ENCODE measurements at places on chromosomes 5 and 9.

DNA sequence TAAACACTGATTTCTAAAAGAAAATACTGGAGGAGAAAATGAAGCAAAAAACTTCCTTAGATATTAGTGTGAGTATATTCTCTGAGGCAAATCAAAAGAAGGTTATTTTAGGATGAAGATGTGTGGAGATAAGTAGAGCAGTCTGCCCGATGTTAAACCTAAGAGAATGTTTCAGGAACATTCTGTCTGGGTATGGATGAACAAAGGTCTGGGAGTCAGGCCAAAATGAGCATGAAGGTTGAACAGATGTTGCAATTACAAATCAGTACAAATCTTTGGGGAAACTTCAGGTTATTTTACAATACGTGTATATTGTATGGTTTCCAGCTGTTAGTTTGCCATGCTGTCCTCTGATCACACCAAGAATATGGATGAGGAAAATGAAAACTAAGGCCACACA is 14.4 kb upstream of the CEP78 start:
- DNase-seq: no peak

GRCh38 chr5:93250424-93250823 is 330.6 kb downstream of the NR2F1-AS1 start:
- no peak for DNase-seq

DNA sequence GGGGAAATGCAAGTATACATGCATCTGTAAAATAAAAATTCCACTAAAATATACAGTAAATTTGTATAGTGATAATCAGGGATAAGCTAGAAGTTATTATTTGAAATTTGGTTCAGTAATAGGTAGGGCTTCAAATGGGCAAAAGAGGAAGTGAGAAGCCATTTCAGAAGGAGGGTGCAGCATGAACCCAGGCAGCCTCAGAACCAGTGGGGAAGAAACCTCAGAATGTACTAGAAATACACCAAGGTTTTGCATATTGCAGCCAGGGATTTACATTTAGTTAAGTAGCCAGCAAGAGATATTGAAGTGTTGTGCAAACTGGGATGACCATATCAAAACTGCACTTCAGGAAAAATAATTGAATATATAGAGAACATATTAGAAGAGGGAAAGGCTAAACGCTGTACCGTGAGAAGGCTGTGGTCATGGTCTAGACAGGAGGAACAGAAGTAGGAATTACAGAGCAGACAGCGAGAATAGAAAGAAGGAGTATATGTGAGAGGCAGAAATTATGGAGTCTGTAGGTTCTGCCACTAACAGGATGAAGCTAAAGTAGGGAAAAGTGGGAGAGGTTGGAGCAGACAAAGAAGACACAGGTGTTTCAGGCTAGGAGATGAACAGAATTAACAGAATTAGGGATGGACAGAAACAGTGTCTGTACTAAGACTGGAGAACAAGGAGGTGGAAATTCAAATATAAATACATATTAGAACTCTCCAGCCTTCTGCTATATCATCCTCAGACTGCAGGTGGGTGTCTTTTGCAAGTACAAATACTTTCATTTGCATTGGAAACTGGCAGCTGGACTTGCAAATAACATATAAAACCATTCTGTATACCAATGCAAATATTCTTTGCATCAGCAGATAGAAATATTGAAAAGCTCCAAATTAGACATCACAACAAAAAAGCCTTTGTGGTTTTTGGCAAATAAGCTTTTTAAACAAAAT is 335.6 kb downstream of the ZNF608 start:
- DNase-seq: no peak

- DNase-seq: no peak
Observed at GRCh38 chr9:37951671-37952449, 47.9 kb upstream of the SLC25A51 start.

GRCh38 chr9:5629312-5630080 is 589 bp downstream of the RIC1 start:
- peak; percentile 84 for DNase-seq

DNA sequence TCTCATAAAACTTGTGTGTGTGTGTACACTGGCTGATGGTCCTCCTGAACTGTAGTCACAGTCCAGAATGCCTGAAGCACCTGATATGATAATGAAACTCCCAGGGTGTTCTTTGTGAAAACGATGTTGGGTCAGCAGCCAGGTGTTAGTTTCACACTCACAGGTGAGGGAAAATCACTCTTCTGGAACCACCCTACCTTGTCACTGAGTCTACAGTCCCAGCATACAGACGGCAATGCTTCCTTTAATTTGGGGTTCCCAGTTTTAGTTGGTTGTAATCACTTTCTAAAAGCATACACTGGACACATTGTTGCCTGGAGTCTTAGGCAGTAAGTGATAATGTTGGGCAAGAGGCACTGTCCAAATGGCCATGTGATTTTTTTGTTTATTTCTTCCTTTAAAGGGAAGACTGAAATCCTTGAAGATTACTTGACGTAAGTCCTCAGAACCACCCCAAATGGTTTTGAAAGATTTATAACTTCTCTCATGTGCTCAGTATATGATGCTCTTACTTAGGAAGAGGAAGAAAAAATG is 18.2 kb upstream of the MGAT1 start:
- DNase-seq: no peak

DNA sequence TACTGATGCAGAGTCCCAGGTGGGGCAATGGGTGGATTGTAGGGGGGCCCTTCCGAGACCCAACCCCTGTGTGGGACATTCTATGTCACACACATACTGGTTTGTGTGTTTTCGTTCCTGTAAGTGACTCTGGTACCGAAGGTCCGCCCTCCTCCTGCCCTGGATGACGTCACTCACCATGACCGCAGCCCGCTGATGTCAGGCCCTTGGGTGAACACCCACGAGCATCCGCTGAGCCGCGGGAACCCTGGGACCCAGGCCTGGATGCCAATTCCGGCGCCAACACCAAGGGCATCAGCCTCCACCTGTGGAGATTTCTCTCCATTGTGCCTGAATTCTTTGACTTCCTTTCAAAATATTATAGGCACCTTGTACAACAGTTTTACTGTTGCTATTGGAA is 184.3 kb downstream of the MTRR start:
- DNase-seq: no peak

DNA sequence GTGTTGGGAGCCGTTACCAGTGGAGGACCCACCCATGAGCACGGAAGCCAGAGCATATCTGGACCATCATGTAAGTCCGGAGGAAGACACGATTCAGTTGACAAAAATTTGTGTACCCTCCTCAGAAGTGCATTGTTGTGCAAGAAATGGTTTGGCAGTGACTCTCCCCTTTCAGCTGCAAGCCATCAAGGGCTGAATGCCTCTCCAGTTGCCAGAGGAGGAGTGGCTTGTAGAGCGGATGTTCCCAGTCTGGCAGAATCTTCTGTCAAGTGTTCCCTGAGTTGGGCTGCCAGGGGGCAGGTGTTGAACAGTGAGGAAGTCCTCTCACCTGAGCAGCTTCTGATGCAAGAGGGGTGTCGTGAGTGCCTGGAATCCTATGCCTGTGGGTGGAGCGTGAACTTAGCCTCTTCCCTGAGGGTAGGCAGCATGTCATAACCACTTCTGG is 27.6 kb upstream of the CDKN2AIPNL start:
- DNase-seq: peak; percentile 85

DNA sequence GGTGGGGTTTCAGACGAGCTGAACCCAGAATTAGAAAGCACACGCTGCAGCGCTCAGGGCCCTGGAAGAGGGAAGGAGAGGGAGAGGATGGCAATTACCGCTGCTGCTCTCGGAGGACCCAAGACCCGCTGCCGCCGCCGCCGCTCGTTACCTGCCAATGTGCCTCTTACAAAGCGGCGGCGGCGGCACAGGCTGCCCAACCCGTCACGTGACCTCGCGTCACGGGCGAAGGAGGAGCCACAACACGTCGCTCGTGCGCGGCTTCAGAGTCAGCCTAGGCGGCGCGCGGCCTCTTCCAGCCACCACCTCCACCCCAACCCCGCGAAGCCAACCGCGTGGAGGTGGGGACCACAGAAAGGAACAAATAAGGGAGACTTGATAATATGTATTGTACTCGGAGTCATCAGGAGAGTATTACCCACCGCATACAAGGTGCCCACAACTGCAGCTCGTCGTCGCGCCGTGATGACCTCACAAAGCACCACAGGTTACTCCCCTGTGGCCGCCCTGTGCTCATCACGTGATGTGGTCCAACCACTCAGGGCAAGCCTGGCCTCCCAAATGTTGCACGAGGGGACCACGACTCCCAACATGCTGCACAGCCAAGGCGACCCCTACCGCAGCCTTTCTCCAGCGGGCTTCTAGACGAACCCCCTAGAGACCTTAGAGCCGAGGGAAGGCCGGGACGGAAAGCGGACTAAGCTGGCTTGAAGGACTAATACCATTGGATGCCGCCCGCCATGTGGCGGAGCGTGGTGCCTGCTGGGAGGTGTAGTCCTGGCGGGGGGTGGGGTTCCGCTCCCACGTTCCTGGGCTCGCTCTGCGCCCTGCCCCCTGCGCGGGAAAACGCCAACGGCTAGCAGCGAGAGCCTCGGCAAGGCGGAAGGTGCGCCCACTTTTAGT is at the start of gene UBAP2:
UBAP2 (minus strand) TSS at position 161 of the 903 bp plus-strand sequence. CDS start 31,739 bp downstream, outside the sequence.
- peak; percentile 98 for DNase-seq

DNA sequence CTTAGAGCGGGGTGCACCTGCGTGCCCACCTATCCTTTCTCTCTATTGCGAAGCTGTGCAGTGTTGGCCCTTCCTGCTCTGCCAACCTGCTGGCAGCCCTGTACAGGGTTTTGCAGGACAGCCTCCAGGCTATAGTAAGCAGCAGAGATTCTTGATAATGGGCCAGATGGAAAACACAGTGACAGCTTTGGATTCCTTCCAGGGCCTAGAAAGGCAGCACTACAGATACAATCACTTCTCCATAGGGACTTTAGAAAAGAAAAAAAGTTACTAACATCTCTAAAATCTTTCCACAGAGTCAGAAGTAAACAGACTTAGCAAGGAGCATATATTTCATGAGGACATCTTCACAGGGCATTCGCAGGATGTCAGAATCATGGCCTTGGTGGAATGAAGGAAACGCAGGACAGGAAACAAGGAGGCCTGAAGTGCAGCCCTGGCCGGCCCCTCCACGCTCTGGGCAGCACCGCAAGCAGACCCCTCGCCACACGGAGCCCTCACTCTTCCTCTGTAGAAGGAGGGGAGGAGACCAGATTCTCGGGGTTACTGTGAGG is 172.1 kb upstream of the GAS1 start:
- no peak for DNase-seq

DNA sequence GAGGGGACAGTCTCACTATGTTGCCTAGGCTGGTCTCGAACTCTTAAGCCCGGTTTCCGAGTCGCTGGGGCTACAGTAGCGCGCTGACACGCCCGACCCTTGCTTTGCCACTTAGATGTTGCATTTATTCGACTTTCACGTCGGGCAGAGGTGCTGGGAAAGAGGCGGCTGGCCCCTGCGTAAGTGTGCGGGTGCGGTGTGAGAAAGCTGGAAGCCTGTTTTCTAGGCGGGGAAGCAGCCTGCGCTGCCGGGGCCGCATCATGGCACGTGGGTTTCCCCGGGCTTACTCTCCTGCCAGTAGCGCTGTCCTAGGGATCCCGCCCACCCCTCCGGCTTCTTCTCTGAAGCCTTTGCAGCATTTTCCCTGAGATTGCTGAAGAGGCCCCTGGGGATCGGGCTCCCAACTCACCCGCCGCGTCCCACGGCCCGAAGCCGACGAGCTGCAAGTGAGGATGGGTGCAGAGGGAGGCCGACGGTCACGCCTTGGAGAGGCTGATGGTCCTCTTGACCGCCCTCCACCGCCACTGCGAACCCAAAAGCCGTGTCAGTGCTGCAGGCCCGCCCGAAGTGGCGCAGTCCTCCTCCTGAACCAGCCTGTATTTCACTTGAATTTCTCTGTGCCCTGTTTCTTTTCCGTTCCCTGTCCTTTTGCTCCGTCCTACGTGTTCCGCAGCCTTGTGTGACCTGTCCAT is 5.8 kb upstream of the TRIM41 start:
- no peak for DNase-seq

GRCh38 chr9:92618633-92619225 is 51.2 kb downstream of the IPPK start:
- no peak for DNase-seq

DNA sequence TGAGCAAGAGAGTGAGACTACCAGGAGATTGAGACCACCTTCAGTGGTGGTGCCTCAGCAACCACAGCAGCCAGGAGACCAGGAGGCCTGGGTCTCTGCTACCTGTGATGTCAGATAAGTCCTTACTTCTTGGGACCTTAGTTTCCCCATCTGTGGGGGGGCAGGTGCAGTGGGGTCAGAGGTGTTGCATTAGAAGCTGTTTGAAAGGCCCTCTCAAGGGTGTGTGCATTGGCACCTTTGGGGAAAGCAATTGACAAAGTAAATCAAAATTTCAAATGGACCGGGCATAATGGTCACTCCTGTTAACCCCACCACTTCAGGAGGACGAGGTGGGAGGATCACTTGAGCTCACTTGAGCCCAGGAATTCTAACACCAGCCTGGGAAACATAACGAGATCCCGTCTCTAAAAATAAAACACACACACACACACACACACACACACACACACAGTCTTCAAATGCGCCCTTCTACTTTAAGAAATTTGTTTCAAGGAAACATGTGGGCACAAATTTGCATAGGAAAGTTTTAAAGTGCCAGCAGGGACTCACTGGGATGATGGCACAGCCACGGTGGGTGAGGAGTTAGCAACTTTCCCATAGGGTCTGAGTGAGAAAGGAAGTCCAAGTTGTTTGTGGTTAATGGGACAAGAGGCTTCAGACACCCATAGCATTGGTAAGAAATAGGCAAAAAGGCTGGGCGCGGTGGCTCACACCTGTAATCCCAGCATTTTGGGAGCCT is 1.3 kb upstream of the AK1 start:
- DNase-seq: no peak

DNA sequence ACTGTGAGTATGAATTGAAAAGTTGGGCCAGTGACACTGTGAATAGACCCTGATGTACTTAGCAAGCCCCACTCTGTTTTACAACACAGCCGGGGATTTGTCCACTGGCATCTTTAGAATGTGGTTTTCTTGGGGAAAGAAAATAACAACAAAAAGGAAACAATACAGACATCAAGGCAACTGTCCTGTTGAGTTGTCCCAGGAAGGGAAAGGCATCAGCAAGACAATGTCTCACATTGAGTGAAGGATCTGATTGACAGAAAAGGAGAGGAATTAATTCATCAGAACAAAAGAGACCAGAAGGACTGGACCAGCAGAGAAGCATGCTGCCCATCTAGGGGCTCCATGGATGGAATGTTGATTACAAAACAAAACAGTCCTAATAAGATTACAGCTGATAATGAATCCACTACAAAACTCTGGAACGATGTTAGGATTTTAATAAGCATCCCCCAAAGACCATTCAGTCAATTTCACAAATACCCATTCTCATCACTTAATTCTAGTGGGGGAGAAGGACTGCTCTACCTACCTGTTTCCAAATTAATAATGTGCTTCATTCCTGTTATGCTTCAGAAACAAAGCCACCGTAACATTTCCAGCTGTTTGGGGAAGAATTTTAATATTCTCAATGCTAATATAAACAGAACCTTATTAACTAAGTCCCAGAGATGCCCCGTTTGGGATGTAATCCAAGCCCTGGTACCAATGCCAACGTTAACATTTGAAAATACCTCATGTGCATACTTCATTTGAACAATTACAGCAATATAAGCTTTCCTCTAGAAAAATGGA is 298.0 kb downstream of the SPOCK1 start:
- DNase-seq: no peak

GRCh38 chr5:118392491-118392890 is 595.9 kb downstream of the DTWD2 start:
- DNase-seq: no peak

- no peak for DNase-seq
Observed at GRCh38 chr9:91332546-91333231, 29.0 kb downstream of the AUH start.

All from cardiac septum (tissue), 1 donor.